NCI-H187 (cell line): ENCODE measurements at places on chromosomes 1 and 21.

DNA sequence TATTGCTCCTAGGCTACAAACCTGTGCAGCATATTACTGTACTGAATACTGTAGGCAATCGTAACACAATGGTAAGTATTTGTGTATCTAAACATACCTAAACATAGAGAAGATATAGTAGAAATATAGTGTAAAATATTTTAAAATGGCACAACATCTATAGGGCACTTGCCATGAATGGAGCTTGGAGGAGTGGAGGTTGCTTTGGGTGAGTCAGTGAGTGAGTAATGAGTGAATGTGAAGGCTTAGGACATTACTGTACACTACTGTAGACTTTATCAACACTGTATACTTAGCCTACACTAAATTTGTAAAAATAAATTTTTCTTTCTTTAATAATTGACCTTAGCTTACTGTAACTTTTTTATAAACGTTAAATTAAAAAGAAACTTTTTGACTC lies 7.9 kb downstream of the LEFTY2 start:
- DNase-seq: no peak

DNA sequence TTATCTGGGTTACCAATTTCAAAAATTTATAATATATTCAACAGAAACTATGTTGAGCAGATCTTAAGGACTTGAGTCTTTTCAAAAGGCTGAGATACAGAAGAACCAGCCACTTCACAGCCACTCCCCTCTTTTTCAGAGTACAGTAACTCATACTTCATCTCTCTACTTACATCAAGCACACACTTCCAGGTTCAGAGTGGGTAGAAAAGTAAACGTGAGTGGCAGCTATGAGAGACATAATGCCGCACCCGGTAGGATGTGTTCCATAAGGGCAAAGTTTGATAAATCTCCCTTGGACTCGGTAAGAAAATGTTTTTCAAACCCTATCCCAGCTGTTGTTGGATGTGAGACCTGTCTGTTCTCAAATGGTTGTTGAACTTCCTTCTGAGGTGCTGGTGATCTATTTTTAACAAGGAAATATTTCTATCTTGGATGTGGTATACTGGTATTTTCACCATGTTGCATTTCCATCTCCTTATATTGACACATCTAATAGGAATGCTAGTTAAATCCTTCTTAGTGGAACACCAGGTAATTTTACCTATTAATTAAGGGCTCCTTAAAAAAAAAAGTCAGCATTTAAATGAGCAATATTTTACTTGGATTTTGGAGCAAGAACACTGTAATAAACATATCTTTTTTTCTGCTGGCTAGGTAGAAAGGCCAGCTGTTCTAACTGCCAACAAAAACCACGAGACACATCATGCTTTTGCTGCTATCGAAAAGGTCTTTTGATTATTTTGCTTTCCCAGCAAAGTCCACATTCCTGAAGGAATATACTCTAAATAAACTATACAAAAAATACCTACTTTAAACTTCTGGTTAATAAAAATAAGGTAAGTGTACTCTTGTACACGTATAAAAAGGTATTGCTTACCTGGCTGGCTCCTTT lies 28.2 kb downstream of the CNN3 start:
- peak; percentile 43 for DNase-seq

- no peak for DNase-seq
Measured at GRCh38 chr1:20109223-20109856, 10.0 kb downstream of the PLA2G2D start.

- no peak for DNase-seq
Measured at GRCh38 chr1:174242856-174243255, 83.5 kb downstream of the RABGAP1L start.

- DNase-seq: no peak
Measured at GRCh38 chr1:13828454-13829151, 128.6 kb downstream of the PRDM2 start.

DNA sequence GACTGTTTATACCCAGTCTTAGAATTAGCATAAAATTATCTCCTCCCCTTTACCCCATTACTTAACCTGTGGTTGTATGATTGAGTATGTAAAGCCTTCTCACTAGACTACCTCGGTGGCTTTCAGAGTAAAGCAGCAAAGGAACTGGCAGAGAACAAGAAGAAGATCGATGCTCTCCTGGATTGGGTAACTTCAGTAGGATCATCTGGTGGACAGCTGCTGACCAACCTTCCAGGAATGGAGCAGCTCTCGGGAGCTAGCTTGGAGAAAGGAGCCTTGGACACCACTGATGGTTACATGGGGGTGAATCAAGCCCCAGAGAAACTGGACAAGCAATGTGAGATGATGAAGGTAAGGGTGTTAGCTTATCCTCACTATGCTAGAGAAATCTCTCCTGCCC lies 138.6 kb upstream of the BMP8A start:
- no peak for DNase-seq

GRCh38 chr1:14596591-14596990 lies 1.9 kb upstream of the KAZN start:
- no peak for DNase-seq

GRCh38 chr1:61047061-61047460 lies 35.3 kb upstream of the NFIA start:
- DNase-seq: no peak
